Left ventricle myocardium superior (tissue), 1 donor: ENCODE measurements at places on chromosomes 1 and 21. TPM values are rescaled to one million over a fixed set of nuclear protein-coding genes. Genes with fewer than 3 reads are reported as not detected.

DNA sequence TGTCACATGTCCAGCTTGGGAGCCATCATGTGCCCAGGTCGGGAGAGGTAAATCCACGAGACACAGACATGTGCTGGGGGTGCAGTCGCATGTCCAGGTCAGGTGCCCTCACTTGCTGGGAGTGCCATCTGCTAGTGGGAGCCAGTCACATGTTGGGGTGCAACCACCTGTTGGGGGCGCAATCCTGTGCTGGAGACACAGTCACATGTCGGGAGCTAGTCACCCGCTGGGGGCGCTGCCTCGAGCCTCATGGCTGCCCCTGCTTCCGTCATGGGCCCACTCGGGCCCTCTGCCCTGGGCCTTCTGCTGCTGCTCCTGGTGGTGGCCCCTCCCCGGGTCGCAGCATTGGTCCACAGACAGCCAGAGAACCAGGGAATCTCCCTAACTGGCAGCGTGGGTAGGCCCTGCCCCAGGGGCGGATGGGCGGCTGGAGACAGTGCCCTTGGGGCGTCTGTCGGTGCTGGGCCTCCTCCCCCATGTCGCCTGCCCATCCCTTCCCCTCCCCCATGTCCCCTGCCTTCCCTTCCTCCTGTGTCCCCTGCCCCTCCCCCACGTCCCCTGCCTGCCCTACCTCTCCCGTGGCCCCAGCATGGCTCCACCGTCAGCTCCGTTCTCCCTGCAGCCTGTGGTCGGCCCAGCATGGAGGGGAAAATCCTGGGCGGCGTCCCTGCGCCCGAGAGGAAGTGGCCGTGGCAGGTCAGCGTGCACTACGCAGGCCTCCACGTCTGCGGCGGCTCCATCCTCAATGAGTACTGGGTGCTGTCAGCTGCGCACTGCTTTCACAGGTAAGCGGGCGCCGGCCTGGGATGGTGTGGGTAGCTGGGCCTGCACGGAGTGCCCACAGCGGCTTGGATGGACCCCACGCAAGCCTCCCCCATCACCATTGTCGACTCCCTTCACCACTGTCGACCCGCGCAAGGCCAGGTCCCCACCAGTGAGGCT lies at the start of gene PRSS38:
PRSS38 (plus strand) TSS at position 208 of the 942 bp plus-strand sequence; CDS start at position 250, 42 bp downstream.
- DNase-seq: no peak

LCE1D gene
- not detected for total RNA-seq

DNA sequence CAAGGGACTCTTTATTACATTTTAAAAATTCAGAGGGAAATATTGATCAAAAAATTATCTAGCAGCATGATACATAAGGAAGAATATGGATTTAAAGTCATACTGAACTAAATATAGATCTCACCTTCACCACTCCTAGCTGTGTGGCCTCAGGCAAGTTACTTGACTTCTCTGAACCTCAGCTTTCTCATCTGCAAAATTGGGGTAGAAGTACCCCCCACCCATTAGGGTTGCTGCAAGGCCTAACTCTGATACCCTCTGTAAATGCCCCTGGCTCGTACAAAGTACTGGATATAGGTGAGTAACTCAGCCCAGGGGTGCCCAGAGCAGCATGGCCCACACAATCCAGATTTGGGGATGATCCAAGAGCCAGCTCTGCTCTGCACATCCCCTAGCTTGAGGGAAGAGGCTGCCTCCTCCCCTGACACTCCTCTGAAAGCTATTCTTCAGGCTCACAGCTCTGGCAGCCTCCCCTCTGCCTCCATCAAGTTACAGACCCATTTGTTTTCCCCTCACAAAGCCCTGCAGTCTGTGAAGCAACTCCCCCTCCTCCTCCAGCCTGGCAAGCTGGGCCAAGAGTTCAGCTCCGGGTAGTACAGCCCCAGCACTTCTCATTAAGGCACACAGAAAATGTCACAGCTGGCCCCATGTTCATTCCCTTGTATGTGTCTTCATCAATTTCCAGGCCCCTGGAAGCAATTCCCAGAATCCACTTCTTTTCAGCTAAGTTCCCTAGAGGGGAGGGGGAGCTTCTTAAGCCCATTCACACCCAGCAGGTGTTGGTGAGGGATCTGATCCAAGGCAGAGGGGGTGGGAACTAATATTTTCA lies 143.7 kb downstream of the PLPP3 start:
- DNase-seq: no peak

GRCh38 chr1:218933513-218933912 lies 240.2 kb upstream of the LYPLAL1 start:
- no peak for DNase-seq

DNA sequence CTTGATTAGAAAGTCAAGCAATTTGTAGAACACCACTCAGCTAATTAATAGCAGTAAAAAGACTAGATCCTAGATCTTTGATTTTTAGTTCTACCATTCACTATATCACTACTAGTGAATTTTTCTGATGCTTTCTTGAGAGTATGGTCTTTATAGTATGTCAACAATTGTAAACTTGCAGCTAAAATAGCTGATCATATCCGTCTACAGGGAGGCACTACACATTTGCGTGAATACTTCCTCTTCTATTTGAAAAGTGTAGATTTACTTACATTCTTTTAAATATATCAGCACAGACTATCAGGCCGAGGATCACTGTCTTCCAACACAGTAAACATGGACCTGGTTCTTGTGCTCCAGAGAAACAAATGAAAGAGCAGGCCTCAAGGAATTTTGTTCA lies 18.6 kb upstream of the PTPRC start:
- DNase-seq: no peak

KRTAP7-1 gene
- total RNA-seq: not detected

ATF6 gene
- total RNA-seq: 12.8 TPM
